ENCODE measurements at places on chromosomes 7 and 10. TPM values are rescaled to one million over a fixed set of nuclear protein-coding genes. Genes with fewer than 3 reads are reported as not detected.

GRCh38 chr7:40008223-40008815 lies 58.3 kb downstream of the CDK13 start:
- peak; percentile 26 for DNase-seq
- no peaks in the 10 kb centered on the region for H3K27me3 ChIP-seq
- H3K4me3 ChIP-seq = no peak overlapping the region

RBP3 gene
- not detected for total RNA-seq

- H3K4me1 ChIP-seq = peaks cover 37% of the 10 kb centered on the region
- no peak overlapping the region for H3K4me3 ChIP-seq
- H3K27me3 ChIP-seq = peaks cover 47% of the 10 kb centered on the region
- H3K36me3 ChIP-seq = no peaks in the 10 kb centered on the region
Observed at GRCh38 chr10:128124813-128125403, 1.3 kb downstream of the MKI67 start.

NAPEPLD gene
- 58.3 TPM for total RNA-seq

DNA sequence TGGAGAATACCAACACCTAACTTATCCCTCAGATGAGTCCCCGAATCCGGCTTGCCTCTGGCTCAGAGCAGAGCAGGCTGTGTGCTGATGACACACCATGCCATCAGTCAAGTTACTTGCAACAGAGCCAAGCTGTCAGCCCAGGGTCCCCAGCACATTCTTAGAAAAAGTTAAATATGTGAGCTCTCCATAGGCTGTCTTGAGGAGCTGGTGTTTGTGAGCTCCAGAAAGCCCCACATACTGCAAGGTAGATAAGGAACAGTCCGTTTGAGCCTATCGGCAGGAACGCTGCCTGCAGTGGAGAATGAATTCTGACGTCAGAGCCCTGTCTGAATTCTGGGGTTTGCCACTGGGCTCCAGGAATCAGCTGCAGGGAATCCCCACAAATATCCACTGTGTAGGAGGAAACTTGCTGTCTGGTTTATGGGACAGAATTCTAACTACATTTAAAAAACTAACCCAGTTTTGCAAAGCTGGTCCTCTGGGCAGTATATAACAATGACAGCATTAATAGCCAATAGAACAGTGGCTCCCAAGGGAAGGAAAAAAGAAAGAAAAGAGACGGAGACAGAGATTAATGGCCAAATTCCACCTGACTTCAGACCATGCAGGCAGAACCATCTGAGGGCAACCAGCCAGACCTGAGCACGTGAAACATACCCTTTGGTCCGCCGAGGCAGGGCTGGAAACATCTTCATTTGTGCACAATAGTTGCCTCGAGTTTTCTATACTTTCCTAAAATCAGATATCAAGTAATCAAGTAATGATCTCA lies 3.6 kb downstream of the SFXN4 start:
- no peak overlapping the region for H3K27ac ChIP-seq
- H3K4me3 ChIP-seq = no peak overlapping the region
- no peaks in the 10 kb centered on the region for H3K27me3 ChIP-seq
